ENCODE measurements at places on chromosomes 7 and 10.

DNA sequence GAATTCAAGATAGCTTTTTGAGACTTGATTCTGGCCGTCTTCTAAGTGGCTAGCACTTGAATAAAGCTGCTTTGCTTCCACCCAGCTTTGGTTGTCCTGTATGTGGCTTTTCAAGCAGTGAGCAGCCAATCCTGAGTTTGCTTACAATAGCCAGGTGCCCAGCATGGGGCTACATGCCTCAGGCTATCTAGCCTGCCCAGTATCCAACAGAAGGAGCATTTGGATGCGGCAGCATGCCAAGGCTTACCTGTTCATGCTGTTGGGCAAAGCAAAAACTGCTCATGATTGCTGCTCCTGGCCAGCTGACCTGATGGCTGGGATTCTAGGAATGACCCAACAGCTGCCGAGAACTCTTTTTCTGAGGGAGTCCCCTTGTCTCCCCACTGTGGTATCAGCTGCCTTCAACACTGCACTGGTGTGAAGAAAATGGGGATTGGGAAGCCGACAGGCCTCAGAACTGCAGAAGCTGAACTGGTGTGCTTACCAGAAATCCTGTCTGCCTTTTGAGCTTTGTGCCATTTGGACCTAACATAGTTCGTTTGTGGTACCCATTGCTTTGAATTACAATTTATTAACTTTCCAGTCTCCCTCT lies 618.9 kb upstream of the IGFBP3 start:
- DNase-seq = no peak
- no peak overlapping the region for H3K27ac ChIP-seq
- H3K4me3 ChIP-seq = no peak overlapping the region
- H3K27me3 ChIP-seq = no peaks in the 10 kb centered on the region
- no peaks in the 10 kb centered on the region for H3K36me3 ChIP-seq

DNA sequence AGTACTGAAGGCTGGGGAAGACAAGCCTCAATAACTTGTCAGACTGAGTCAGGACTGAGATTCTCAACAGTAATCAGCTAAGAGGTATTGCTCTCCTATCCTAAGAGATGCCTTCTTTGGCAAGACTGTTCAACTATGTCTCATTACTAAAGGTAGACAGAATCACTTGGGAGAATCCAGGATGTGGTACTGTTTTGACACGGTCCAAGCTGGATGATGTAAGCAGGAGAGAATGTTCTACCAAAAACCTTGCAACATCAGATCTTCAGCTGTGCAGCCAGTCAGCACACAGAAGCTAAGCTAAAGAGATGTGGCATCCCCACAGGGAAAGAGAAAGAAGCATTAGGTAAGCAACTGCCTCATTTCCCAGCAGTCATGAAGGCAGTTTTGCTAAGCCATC lies 391.4 kb downstream of the NRG3 start:
- H3K27me3 ChIP-seq = no peaks in the 10 kb centered on the region
- no peaks in the 10 kb centered on the region for H3K36me3 ChIP-seq
- no peaks in the 10 kb centered on the region for H3K4me1 ChIP-seq
- H3K27ac ChIP-seq = no peak overlapping the region

GRCh38 chr10:75018686-75019307 lies 92.7 kb upstream of the SAMD8 start:
- H3K27me3 ChIP-seq = no peaks in the 10 kb centered on the region
- H3K4me3 ChIP-seq = no peak overlapping the region
- peaks cover 25% of the 10 kb centered on the region for H3K36me3 ChIP-seq
- no peak for DNase-seq
- H3K4me1 ChIP-seq = peaks cover 34% of the 10 kb centered on the region

DNA sequence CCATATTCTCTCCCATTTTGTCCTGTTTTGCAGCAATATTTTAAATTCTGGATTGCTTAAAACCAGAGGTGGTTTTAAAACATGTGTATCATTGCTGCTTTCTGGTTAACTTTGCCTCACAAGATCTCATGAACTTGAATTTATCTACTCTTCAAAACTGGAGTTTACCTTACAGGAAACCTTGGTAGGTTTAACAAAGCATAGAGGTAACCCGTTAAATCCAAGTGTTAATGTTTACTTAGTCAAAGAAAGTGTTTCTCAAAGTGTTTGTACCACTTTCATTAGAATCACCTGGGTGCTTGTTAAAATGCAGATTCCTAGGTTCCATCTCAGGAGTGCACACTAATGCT lies 44.0 kb upstream of the VDAC2 start:
- DNase-seq = no peak
- H3K27ac ChIP-seq = no peak overlapping the region
- H3K4me3 ChIP-seq = no peak overlapping the region
- H3K36me3 ChIP-seq = peaks cover 41% of the 10 kb centered on the region

DNA sequence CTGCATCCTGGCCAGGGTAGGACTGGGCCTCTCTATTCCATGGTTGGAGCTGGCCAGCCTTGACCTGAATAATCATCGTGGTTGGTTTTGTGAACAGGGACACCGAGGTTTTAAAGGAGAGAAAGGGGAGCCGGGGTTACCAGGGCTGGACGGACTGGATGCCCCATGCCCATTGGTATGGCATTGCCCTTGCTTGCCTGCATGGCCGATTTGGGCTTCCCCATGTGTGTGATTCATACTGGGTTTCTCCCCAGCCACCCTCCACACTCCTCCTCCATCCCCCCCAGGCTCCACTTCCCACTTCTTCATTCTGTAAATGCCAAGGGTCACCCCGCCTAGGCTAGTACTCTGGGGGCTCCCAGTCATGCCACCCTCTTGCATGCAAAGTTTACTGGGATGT lies 98.8 kb upstream of the MACROH2A2 start:
- H3K27ac ChIP-seq = no peak overlapping the region
- no peak for DNase-seq
- H3K36me3 ChIP-seq = no peaks in the 10 kb centered on the region
- no peak overlapping the region for H3K4me3 ChIP-seq

DNA sequence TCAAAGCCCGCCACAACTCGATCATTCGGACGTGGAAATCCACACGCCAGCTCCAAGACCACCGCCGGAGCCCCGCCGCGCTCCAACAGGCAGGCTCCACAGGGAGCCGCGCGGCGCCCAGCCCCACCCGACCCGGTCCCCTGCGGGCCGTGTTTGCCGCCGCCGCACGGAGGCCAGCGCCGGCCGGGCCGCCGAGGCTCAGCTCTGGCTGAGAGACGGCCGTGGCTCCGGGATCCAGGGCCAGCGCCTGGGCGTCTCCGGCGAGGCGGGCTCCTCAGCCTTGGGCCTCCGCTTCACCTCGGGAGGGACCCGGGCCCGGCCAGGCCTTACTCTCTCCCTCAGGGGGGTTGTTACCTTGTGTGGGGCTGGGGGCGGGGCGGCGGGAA lies 333 bp downstream of the SMNDC1 start:
- H3K27me3 ChIP-seq = no peaks in the 10 kb centered on the region
- peak overlapping the region; percentile 77 for H3K4me3 ChIP-seq
- peak overlapping the region; percentile 91 for H3K27ac ChIP-seq
- H3K36me3 ChIP-seq = peaks cover 38% of the 10 kb centered on the region

DNA sequence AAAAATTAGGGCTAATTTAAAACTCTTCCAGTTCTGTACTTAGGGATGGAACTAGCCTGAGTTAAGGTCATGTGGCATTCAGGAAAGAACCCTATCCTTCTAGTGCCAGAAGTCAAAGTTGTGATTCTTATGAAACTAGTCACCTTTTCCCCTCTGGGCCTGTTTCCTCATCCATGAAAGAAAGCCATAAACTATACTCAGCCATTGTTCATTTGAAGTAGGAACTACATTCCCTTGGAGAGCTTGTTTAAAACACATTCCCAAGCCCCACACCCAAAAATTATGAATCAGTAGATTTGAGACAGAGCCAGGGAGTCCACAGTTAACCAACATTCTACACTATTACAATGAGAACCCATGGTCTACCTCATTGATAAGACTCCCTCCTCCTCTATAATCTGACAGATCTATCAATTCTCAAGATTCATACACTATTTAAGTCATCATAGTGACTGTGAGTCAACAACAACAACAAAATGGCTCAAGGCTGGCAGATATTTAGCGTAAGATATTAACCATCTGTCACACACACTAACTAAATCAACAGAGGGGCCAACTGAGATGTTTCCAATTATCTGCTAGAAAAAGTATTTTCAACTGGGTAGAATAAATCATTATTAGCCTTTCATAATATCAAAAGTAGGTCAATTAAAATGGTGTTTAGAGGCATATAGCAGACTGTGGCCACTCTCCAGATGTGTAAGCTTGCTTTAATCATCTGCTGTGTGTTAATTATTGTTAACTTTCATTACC lies 102.3 kb downstream of the SLC25A13 start:
- H3K27ac ChIP-seq = no peak overlapping the region
- H3K4me1 ChIP-seq = no peaks in the 10 kb centered on the region
- no peaks in the 10 kb centered on the region for H3K36me3 ChIP-seq
- no peak overlapping the region for H3K4me3 ChIP-seq
- no peak for DNase-seq

DNA sequence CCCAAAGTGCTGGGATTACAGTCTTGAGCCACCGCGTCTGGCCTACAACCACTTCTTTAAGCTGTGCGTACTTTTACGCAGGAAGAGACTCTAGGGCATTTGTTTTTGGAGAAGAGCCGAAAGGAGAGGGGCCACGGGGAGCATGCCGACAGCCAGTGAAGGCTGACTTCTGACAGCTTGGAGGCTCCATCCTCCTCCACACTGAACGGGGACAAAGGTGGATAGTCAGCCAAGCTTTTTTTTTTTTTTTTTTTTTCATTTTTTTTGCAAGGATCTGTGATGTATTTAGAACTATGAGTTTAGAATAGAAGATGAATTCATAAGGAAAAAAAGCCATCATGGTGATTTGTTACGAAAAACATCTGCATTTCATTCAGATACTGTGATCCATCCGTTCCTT lies 221.7 kb downstream of the ARHGAP21 start:
- peaks cover 8% of the 10 kb centered on the region for H3K36me3 ChIP-seq
- H3K27ac ChIP-seq = no peak overlapping the region
- peaks cover 9% of the 10 kb centered on the region for H3K4me1 ChIP-seq
- H3K4me3 ChIP-seq = no peak overlapping the region

DNA sequence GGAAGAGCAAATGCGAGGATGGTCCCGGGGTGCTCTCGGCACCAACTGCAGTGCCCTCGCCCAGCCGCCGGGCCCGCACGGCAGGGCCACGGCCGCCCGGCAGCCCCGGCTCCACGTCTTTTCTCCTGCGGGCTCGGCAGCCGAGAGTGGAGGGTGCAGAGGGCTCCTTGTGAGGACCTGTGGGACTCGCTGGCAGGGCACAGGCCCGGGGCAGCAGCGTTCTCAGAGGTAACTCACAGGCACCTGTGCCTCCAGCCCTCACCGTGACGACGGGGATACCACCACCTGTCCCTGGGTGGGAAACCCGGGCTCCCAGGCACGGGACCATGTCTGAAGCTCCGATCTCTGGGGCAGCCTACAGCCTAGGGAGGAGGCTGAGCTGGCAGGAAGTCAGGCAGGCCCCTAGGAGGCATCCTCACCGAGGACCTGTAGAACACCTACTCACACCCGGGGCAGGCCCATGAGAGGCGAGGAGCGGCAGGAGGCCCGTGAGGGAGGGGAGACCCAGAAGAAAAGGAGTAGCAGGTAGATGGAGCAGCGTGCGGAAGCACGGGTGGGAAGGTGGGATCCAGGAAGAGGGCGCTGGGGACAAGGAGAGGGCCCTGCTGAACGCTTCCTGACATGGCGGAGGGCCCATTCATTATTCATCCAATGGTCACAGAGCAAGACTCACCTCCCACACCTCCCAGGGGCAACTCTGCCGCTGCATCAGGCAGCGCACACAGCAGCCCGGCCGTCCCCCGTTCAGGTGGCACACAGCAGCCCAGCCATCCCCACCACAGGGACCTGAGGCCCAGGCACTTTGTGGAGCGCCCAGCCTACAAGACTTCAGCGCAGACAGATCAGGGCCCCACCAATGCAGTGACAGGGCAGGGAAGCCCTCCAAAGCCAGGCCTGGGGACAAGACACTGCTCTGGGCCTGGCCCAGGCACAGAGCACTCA lies 244.9 kb downstream of the MAD1L1 start:
- H3K36me3 ChIP-seq = peaks cover 4% of the 10 kb centered on the region
- no peaks in the 10 kb centered on the region for H3K27me3 ChIP-seq
- no peak overlapping the region for H3K27ac ChIP-seq
- H3K4me3 ChIP-seq = no peak overlapping the region
- DNase-seq = no peak
- no peaks in the 10 kb centered on the region for H3K4me1 ChIP-seq

- no peak for DNase-seq
- no peaks in the 10 kb centered on the region for H3K4me1 ChIP-seq
- H3K27me3 ChIP-seq = no peaks in the 10 kb centered on the region
- no peak overlapping the region for H3K27ac ChIP-seq
Observed at GRCh38 chr10:124175701-124176348, 82.4 kb upstream of the CHST15 start.

- H3K4me3 ChIP-seq = no peak overlapping the region
- peaks cover 6% of the 10 kb centered on the region for H3K4me1 ChIP-seq
- no peak overlapping the region for H3K27ac ChIP-seq
- DNase-seq = no peak
Observed at GRCh38 chr7:31953432-31953831, 116.8 kb downstream of the PDE1C start.

DNA sequence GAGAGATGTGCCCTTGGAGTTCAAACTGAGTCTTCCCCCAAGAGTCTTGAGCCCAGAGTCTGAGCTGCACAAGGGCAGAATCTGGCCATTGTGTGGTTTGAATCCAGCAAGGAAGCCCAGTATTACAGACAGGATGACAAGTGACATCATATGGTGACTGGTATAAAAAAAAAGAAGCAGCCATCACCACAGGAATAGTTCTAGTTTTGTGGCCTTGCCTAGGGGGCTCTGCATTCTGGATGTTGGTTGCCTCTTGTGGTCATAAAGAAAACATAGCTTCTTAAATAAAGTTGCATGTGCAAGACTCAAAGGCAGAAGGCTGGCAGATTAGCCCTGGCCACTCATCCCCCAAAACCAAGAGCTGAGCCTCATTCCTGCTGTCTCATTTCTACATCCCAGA lies 16.8 kb upstream of the LRRC72 start:
- DNase-seq = no peak
- H3K36me3 ChIP-seq = no peaks in the 10 kb centered on the region
- H3K4me3 ChIP-seq = no peak overlapping the region

DNA sequence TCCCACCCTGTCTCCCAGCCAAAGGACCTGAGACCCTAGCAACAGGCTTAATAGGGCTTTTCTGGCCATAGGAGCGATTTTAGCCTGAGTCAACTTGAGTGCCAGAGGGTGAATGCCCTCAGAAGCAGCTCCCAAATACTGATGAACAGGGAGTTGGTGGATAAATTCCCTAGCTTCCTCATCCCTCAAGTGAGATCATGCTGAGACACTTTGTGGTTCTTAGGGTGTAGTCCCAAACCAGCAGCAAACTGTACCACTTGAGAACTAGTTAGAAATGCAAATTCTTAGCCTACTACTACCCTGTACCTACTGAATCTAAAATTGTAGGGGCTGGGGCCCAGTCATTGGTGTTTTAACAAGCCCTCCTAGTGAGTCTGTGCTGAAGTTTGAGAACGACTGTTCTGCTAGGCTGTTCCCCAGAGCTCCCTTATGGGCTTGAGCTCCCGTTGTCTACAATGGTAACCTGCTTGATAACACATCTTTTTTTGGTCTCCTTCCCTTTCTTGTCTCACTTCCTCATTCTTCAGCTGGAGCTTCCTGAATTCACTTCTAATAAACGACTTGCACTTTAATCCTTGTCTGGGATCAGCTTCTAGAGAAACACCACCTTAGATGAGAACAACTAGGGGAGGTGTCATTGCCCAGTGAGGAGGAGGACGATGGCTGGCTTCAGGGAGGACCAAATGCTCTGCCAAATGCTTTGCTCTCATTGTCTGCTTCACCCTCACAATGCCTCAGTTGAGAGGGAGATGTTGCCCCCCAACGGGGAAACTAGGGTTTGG lies 18.2 kb upstream of the CDH23 start:
- peaks cover 25% of the 10 kb centered on the region for H3K4me1 ChIP-seq
- DNase-seq = no peak
- no peaks in the 10 kb centered on the region for H3K27me3 ChIP-seq
- H3K36me3 ChIP-seq = no peaks in the 10 kb centered on the region
- peak overlapping the region; percentile 61 for H3K27ac ChIP-seq

All from lower lobe of right lung (tissue), 2 donors.